Aorta (tissue), 5 donors: ENCODE measurements at places on chromosomes 16 and 17. TPM values are rescaled to one million over a fixed set of nuclear protein-coding genes. Genes with fewer than 3 reads are reported as not detected.
A peak's percentile ranks its signal among the peaks of the same experiment; 100 is the strongest.

DNA sequence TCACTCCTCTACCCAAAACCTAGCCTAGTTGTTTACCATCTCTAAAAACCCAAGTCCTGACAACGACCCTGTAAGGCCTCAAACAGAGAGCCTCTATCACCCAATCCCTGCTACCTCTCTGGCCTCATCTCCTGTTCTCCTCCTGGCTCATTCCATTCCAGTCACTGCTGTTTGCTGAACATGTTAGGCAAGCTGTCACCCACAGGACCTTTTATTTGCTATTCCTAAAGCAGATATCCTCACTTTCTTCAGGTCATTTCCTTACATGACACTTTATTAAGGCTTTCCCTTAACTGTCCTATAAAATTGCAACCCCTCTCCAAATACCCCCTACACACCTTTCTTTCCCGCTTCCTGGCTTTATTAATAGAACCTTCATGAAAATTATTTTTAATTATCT, 85.1 kb downstream of the KANSL1 start:
- no peak for DNase-seq

LPO gene
- total RNA-seq: not detected

PRAC2 gene
- total RNA-seq: not detected

CCR7 gene
- total RNA-seq: 0.62 TPM

GPR139 gene
- not detected for total RNA-seq

NPIPB13 gene
- total RNA-seq: 25.8 TPM

- DNase-seq: no peak
Observed at GRCh38 chr16:12679660-12680272, 123.9 kb downstream of the CPPED1 start.

CD300A gene
- total RNA-seq: 10.3 TPM

DNA sequence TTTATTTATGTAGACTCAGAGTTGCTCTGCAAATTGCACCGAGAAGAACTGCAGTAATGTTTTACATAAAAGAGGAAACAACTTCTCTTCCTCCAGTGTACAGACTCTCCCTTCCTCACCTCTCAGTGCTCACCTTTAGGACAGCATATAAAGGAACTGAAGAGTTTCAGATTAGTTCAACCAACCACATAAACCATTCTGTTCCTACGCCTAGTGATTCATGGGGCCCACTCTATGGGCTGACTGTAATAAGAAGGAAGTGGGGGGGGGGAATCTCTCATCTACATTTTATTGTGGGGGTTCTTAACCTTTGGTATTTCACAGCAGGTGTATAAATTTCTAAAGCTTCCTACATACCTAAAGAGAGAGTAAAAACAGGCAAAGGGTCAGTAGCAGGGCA, 18.3 kb downstream of the ZSWIM7 start:
- DNase-seq: no peak

CTRB1 gene
- total RNA-seq: 6.8 TPM

DNA sequence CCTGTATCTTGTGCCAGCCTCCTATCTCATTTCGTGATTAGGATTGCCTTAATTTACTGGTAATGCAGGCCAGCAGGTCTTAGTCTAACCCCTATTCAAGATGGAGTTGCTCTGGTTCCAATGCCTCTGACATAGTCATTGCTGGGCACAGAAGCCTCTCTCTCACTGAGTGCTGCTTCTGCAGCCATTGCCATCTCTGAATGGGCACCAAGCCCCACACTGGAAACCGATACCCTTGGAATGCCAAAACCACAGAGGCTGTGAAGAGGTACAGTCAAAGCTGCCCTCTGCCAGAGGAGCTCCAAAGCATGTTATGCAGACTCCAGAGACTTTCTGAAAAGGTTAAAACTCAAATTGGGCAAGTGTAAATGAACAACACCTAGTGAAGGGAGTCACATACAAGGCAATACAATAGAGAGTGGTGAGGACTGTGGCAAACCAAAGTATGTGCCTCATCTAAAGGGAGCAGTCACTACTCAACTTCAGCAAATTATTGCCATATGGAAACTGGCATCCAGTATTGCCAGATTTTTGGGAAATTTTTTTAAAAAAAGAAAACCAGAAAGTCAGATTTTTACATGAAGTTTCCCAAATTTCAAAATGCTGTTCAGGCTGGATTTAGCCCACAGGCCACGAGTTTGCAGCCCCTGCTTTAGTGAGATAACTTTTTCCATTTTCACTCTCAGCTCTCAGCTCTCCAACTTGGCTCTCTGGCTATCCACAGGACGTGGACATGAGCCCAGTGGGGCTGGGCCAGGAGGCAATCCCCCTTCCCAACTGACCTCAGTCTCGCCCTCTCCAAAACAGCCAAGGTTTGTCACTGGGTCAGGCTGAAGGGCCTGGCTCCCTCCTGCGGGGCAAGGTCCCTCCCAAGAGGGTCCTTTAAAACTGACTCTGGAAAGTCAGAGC, 2.1 kb upstream of the MMP2 start:
- DNase-seq: no peak

GRCh38 chr16:10501016-10501607, 79.3 kb downstream of the EMP2 start:
- no peak for DNase-seq

SLC4A1 gene
- total RNA-seq: 10.2 TPM

GRCh38 chr16:85395207-85395912, 217.8 kb upstream of the GSE1 start:
- peak; percentile 95 for DNase-seq

GRCh38 chr16:49750341-49751000, 105.4 kb downstream of the ZNF423 start:
- DNase-seq: no peak

GRCh38 chr16:8581831-8582580, 8.3 kb downstream of the TMEM114 start:
- DNase-seq: no peak

DNA sequence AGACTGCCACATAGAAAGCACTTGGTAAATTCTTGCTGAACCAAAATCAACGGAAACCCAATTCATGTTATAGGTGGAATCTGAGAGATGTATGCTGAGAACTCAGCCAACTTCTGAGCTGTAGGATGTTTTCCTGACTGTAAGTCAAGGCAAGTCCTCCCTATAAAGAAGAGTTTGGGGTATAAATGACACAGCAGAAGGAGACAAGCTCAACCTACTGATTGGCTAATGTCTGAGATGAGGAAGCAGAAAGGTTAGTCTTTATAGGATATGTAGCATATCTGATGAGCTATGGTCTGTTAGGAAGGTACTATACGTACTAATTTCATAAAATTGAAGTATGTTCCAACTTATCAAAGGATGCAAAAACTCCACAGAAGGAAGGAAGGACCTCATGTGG, 99.5 kb downstream of the XYLT1 start:
- no peak for DNase-seq

- DNase-seq: no peak
Observed at GRCh38 chr16:70808371-70808770, 7.4 kb upstream of the VAC14 start.

DNAI2 gene
- total RNA-seq: not detected

DNA sequence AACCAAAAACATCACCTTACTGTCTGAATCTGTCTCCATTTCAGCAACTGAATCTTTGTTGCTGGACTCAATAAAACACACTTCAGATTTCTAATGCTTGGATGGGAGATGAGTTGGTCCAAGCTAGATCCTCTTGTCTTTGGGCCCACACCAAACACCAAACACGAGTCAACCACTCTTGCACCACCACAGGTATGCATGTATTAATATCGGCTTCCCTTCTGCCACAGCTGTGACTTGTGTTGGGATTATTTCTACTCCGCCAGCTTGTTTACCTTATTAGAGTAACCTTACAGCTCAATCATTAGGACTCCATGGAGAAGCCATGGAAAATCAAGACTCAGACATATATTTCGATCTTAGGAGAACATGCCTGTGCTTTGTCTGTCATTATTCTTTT, 49.9 kb downstream of the XYLT1 start:
- no peak for DNase-seq

PIMREG gene
- not detected for total RNA-seq

DNA sequence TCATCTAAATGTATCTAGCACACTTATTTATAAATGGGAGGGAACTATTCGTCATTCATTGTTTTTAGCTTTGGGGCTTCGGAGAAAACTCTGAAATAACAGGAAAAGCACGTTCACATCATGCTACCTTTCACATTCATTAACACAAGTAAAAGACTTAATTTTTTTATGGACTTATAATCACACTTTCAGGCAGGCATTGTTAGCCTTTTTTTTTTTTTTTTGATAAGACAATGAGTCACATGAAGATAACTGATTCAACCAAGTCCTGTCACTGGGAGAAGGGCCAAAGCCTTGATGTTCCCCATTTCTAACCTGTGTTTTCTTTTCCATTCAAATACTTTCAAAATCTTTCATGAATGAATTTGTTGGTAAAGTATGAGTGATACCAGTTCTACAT, 631.3 kb upstream of the CA10 start:
- DNase-seq: no peak

DNA sequence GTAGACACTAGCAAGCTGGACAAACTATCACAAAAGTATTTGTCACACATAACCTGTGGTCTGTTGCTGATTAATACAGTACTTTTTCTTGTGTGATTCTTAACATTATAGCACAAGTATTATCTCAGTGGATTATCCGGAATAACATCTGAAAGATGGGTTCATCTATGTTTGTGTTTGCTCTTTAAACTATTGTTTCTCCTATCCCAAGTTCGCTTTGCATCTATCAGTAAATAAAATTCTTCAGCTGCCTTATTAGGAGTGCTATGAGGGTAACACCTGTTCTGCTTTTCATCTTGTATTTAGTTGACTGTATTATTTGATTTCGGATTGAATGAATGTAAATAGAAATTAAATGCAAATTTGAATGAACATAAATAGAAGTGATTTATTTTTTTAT, 14.5 kb downstream of the RNFT1 start:
- no peak for DNase-seq

NLRP1 gene
- 35.2 TPM for total RNA-seq

- peak; percentile 34 for DNase-seq
Observed at GRCh38 chr17:17305281-17305801, 2.2 kb downstream of the NT5M start.

RNF43 gene
- total RNA-seq: not detected

OR2C1 gene
- total RNA-seq: not detected

CASKIN1 gene
- not detected for total RNA-seq

- DNase-seq: no peak
Observed at GRCh38 chr16:13552960-13553257, 367.0 kb upstream of the ERCC4 start.

XAF1 gene
- total RNA-seq: 74.8 TPM

- no peak for DNase-seq
Observed at GRCh38 chr16:72291531-72291981, 119.6 kb upstream of the PMFBP1 start.

DNA sequence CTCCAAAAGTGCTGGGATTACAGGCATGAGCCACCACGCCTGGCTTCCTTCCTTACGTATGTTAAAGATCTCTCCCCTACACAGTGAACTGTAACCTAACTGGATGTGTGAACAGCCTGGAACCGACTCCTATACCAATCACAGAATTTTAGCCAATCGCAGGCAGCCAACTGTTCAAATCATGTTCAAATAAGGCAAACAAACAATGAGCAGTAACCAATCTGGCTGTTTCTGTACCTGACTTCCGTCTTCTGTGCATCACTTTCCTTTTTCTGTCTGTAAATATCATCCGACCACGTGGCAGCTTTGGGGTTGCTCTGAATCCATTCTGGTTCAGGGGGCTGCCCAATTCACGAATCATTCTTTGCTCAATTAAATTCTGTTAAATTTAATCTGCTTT, 27.5 kb downstream of the TEKT5 start:
- DNase-seq: peak; percentile 6

GRCh38 chr16:27721531-27722181, 171.7 kb downstream of the KATNIP start:
- peak; percentile 77 for DNase-seq

DNA sequence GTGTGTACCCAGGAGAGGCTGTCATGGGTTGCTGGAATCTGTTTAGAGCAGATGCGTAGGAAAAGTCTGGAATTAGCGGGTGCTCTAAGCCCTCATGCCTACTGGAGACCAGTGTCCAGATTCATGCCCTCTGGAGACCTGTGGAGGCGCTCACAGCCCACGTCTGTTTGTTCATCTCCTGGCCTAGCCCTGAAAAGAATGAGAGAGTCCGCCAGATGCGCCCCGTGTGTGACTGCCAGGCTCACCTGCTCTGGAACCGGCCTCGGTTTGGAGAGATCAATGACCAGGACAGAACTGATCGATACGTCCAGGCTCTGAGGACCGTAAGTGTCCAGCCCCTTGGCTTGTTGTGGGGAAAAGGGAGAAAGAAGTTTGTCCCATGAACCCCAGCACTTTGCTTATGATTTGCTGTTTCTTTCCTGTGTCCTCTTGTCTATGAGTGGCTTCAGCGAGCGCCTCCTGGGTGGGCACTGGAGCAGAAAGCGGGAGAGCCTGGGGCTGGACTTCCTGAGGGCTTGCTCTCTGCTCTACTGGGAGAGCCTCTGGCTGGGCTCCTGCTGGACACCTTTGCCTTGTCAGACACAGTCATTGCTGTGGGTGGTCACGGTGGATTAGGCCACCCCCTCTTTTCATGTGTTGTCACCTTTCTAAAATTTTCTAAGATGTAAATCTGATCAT, 35.3 kb downstream of the PRMT7 start:
- peak; percentile 62 for DNase-seq

GRCh38 chr17:36092230-36092629, 2.3 kb upstream of the CCL3 start:
- no peak for DNase-seq

- no peak for DNase-seq
Observed at GRCh38 chr17:72952641-72953315, 139.7 kb downstream of the SLC39A11 start.

DNA sequence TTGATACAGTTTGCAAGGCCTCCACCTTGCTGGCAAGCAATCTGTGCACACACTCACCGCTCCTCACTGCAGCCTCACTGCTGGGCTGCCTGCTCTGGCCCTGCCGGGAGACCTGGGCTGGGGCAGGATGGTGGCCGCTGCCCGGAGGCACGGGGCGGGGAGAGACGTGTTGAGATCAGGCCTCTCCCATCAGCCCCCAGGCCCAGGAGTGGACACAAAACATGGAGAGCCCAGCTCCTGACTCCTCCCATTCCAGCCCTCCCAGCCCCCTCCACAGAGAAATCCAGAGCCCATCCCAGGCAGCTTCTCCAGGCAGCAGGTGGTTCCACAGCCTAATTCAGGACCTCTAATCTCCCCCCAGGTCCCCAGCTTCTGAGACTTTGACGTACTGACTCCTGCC, 23.1 kb upstream of the RPL38 start:
- no peak for DNase-seq

DNA sequence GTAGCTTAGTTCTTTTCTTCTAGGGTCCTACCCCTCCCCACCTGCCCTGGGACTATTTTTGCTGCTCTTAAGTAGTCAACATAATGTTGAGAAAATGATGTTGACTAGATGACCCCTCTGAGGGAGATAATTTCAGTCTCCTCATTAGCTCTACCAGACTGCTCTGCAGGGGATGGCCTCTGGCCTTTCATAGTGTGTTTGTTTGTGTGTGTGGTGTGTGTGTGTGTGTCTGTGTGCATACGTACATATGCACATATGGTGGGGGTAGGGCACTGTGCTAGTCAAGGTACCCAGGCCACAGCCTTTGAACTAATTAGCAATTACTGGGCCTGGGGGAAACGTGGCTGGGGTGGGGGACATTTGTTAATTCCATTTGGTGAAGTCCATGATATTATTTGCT, 254.0 kb downstream of the SHISA9 start:
- no peak for DNase-seq

HOXB4 gene
- total RNA-seq: 6.6 TPM

GRCh38 chr17:2965621-2966595, 97.5 kb downstream of the OR1D5 start:
- DNase-seq: no peak
